ENCODE measurements at places on chromosomes 16 and 17. TPM values are rescaled to one million over a fixed set of nuclear protein-coding genes. Genes with fewer than 3 reads are reported as not detected.

Gene CTRB2
- total RNA-seq = not detected

Gene GLTPD2
- not detected for total RNA-seq

Gene COQ9
- total RNA-seq = 5.6 TPM

Gene TMEM238L
- not detected for total RNA-seq

Gene CNTD1
- not detected for total RNA-seq

Gene PSMC3IP
- 1.4 TPM for total RNA-seq

Gene SDR42E2
- 0.52 TPM for total RNA-seq

Gene ZP2
- not detected for total RNA-seq

Gene OR3A3
- total RNA-seq = not detected

Gene CMTM1
- total RNA-seq = 0.21 TPM
